Right ventricle myocardium superior (tissue), 1 donor: ENCODE measurements at places on chromosomes 5 and 9. TPM values are rescaled to one million over a fixed set of nuclear protein-coding genes. Genes with fewer than 3 reads are reported as not detected.

TRMO gene
- total RNA-seq: 5.8 TPM

SLC34A3 gene
- total RNA-seq: not detected

HAVCR1 gene
- total RNA-seq: not detected

DNA sequence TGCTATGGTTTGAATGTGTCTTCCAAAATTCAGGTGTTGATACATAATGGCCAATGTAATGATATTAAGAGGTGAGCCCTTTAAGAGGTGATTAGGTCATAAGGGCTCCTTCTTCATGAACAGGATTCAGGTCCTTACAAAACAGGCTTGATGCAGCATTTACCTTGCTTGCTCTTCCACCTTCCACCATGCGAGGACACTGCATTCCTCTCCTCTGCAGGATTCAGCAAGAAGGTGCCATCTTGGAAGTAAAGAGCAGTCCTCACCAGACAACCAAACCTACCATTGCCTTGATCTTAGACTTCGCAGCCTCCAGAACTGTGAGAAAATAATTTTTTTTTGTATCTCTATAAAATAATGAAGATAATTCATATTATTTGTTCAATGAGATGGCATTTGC is 314.0 kb upstream of the SMARCA2 start:
- DNase-seq: no peak

- no peak for DNase-seq
Measured at GRCh38 chr5:60436518-60436917, 263.4 kb downstream of the DEPDC1B start.

GRCh38 chr9:136644343-136644592 is 18.4 kb upstream of the EGFL7 start:
- DNase-seq: no peak

- DNase-seq: no peak
Measured at GRCh38 chr5:35129921-35130485, 82.3 kb upstream of the AGXT2 start.

DNA sequence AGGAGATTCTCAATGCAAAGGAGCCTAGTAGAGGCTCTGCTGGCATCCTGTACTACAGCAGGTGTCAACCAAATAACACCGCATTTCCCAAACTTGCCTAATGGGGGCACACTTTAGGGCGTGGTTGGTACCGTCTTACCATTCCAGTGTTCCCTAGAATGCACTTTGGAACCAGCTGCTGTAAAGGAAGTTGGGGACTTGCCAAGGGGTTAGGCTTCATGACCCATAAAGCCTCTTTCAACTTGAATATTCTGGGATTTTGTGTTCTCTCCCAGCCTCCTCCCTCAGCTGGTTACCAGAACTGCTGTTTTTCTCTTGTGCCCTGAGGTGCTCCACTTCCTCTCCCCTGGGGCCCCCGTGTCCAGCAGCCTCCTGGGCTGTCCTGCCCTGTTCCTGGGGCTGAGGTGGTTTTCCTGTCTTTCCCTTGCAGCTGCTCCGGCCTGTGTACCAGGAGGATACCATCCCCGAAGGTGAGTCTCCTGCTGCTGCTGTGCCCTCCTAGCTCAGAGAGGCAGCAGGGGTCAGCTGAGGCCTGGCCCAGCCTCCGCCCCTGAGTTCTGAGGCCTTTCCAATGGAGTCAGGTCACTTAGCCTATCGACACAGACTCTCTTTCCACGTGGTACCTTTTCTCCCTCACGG is 44.7 kb downstream of the RGS3 start:
- DNase-seq: no peak

- no peak for DNase-seq
Measured at GRCh38 chr5:36200513-36200912, 41.2 kb downstream of the NADK2 start.

MSX2 gene
- total RNA-seq: 1.2 TPM

GLRX gene
- total RNA-seq: 104 TPM

DNA sequence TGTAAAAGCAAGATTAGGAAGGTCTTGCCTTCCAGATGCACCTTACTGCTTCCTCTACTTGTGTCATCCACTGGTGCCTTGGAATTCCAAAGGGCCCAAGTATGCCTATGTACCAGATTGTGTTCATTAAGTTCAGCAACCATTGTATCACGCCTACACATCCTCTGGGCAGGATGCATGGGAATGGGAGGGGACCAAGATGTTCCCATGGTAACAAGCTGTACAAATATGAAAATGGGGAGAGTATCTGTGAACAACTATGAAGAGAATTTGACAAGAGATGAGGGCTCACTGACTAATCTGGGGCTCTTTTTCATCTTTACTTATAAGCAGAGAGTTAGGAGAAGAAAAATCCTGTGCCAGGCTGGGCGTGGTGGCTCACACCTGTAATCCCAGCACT is 137.8 kb upstream of the MAP1B start:
- no peak for DNase-seq

DNA sequence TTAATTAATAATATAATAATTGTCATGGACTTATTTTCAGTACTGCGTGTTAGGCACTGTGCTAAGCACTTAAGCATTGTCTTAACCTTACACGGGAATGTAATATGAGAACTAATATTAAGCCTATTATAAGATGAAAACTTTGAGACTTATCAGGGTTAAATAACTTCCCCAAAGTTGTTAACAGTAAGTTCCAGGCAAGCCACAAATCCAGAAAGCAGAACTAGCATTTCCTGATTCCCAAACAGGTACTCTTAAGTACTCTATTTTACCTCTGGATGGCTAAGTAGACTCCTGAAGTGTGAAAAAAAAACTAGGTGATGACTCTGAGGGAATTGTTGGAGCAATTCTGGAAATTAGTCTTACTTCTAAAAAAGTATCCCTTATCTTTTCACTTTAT is 23.8 kb downstream of the GABRG2 start:
- no peak for DNase-seq

DNA sequence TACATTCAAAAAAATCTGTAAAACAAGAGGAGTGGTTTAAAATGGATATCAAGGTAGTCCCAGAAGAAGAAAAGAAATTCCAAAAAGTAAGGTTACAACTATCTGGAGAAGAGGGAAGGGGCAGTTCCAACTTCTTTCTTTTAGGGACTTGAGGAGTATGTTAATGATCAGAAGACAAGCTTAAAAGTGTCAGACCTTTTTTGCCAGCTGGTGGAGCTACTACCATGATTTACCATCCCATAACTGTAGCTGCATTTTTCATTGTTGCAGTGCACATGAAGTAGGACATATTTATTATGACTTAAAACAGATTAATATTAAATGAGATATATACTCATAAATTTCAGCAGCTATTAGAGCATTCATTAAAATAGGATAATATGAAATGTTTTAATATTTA is 158.5 kb upstream of the RGS7BP start:
- DNase-seq: no peak

GRCh38 chr5:142012186-142012785 is 541 bp downstream of the GNPDA1 start:
- peak; percentile 75 for DNase-seq

- DNase-seq: no peak
Measured at GRCh38 chr5:6636293-6636692, 3.1 kb downstream of the SRD5A1 start.

PCDHB5 gene
- 1.3 TPM for total RNA-seq
